ENCODE measurements at places on chromosomes 6 and 20.

DNA sequence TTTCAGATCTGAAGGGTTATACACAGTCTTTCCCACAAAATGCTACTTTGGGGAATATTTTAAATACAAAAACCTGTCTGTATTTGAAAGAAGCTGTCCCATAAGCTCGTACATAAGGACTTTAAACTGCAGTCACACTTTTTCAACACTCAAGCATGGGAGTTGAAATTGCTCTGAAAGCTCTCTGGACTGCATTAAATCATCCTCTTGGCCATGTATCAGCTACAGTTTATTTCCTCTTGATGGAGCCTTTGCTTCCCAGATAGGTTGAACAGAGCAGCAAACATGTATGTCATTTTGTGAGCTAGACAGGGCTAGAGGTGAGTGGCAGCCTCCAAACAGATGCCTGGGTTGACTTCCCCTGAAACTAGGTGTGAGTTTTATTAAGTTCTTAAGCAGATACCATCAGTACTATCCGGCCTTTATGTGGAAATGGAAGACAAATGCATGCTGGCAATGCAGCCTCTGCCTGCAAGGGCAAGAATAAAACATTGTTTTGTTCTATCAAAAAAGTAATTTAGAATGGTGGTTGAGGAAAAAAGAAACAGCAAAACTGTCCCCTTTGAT lies 105.9 kb upstream of the ENPP5 start:
- no peak for DNase-seq

- DNase-seq, result no peak
Observed at GRCh38 chr6:56832225-56832624, 122.7 kb upstream of the BEND6 start.

DNA sequence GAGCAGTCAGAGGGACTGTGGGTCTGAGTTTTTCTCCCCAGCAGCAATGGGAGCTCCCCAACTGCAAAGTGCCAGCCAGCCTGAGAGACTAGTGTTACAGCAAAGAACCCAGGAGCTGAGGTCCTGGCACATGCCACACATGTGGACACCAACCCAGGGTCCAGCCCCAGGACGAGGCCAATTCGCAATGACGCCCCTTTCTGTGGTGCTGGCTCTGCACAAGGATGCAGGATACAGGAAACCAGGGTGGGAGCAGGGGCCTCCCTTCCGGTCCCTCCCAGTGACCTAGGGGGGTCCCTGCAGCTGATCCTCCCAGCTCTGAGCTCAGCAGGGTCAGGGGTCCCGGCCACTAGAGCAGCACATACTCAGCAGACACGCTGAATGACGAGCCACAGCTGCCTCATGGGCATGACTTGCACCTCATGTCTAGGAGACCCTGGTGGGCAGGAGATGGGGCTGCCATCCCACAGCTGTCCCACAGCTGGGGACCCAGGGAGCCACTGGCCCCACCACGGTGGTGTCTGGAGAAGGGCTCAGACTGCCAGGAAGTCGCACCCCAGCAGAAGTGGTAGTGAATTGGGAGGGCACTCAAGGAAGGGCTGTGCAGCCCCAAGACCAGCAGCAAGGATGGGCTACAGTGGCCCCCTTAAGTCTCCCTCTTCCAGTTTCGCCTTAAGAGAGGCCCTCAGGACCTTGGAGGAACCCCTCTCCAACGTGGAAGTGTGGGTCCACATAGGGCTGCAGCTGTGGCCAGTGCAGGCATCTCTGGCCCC lies 3.6 kb downstream of the ARFRP1 start:
- no peak for DNase-seq

DNA sequence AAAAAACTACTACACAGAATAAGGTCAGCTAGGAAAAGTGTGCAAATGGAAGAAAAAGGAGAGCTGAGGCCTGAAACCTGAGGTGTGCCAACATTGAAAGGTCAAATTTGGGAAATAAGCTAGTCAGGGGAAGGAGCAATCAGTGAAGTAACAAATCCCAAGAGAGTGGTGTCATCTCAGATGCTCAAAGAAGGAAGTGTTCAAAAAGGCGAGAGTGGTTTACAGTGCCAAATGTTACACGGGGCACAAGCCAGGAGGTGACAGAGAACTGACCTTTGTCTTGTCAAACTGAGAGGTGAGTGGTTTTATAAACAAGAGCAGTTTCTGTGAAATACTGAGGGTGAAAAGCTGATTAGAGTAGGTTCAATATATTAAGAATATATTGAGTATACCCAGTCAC lies 83.0 kb upstream of the TCF21 start:
- no peak for DNase-seq

DNA sequence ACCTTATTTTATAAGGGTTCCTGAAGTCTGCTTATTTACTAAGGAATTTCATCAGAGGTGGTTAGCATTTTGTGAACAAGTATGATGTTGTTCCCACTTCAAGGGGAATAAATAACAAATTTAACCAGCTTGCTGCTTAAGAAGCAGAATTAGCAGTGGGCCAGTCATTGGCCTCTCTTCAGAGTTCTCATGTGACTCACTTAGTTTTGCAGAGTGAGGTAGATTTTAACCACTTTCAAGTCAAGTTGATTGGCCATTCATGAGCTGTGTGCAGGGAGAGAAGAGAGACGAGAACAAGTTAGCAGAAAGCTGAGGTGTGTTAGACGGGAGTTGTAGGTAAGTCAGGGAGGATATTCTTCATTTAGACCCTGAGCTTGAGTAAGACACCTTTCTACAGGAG lies 18.1 kb downstream of the TOP1 start:
- DNase-seq, result no peak

GRCh38 chr6:91683240-91683639 lies 1096.4 kb upstream of the MAP3K7 start:
- DNase-seq, result no peak

GRCh38 chr6:95093154-95093553 lies 484.2 kb upstream of the MANEA start:
- DNase-seq, result no peak

- no peak for DNase-seq
Observed at GRCh38 chr6:37557645-37558114, 58.0 kb upstream of the CCDC167 start.

- DNase-seq, result no peak
Observed at GRCh38 chr6:156790711-156791319, 13.6 kb downstream of the ARID1B start.

- DNase-seq, result peak; percentile 67
Observed at GRCh38 chr6:35049900-35050756, 91.0 kb downstream of the TCP11 start.

DNA sequence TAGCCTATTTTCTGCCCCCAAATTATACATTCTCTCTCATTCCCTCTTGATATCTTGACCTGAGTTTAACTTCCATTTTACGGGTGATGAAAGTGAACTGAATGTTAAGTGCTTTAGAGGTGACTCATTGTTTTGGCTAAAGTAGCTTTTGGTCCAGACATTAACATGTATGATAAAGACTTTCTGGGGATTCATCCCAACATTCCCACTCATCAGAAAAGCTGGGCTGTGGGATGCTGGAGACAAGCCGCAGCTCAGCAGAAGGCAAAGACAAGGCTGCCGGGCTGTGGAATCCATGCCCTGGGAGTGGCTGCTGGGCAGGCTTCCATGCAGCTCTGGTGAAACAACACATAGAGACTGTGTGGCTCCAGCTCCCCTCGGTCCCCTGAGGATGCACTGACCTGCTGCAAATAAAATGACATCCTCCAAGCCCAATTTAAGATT lies 89.9 kb upstream of the SYNDIG1 start:
- DNase-seq, result peak; percentile 14

- no peak for DNase-seq
Observed at GRCh38 chr6:110746680-110747079, 68.6 kb downstream of the CDK19 start.

- DNase-seq, result no peak
Observed at GRCh38 chr20:40265825-40266533, 423.1 kb downstream of the MAFB start.

DNA sequence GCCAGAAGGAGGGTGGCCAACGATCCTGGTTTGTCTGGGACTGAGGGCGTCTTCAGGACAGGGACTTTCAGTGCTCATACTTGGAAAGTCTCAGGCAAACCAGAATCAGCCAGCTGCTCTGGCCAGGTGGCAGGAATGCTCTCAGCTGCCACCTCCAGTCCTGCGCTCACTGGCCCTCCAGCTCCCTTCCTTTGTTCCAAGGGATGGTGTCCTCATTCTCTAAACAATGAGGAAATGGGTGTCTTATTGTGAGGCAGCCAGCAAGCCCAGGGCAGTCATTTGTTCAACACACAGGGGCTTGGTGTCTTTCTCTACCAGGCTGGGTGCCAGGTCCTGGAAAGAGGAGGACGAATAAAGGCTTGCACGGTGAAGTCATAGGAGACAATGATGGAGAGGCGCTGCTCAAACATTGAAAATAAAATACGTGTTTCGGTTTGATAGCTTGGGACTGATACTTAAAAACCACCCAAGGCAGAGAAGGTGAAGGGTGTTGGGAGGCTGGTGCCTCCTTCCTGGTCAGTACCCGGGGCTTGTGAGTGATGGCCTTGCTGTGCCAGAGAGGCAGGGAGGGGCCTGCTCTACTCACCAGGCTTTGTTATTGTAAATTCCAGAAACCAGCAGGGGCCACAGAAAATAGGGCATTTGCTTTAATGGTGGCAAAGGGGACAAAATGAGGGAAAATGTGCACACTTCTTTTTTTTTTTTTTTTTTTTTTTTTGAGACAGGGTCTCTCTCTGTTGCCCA lies 11.3 kb upstream of the TMEM181 start:
- DNase-seq, result no peak

DNA sequence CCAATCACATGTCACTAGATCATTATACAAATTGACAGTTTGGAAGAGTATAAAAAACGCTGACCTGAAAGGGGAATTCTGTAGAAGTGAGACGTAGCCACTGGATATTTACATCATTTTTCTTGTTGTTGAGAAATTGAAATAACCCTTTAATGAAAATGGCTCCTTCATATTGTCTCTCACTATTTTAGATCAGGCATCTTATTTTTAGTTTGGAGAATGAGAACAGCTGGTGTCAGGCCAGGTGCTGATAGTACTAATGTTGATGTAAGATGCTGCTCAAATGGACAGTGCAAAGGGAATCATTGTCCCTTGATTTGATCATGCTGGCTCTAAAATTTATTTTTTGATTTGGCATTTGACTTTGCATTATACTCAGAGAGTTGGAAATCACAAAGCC lies 17.4 kb downstream of the NKAIN2 start:
- no peak for DNase-seq

DNA sequence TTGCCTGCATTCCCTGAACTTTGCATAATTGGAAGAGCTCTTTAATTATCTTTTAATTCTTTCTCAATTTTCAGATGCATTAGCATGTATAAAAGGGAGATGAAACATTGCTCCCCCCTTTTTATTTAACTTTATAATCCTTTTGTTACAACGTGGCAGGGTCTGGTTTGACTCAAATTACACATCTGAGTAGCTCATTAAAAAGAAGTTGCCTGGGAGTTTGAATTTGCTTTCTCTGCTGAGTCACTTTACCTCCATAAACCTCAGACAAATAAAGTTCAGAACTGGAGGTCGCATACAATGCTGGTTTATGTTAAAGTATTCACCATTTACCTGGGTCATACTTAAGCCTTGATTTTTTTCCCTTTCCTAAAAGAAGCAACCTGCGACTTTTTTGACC lies 495.2 kb downstream of the PREX1 start:
- no peak for DNase-seq

DNA sequence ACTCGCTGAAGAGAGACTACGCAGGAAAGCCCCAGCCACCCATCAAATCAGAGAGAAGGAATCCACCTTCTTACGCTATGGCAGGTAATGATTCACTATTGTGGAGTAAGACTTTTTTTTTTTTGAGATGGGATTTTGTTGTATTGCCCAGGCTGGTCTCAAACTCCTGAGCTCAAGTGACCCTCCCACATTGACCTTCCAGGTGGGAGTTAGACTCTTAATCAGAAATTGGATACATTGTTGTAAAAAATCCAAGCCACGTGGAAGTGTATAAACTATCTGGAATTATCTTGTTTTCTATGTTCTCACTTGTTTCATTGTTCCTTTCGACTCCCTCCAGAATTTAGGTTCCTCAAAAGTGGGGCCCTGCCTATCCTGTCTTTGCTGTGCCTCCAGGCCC lies 6.8 kb downstream of the NQO2 start:
- DNase-seq, result no peak

All from anterior cingulate cortex (tissue), 58 donors.